AG10803 (cell line): ENCODE measurements at places on chromosomes 5 and 9.
A peak's percentile ranks its signal among the peaks of the same experiment; 100 is the strongest.

DNA sequence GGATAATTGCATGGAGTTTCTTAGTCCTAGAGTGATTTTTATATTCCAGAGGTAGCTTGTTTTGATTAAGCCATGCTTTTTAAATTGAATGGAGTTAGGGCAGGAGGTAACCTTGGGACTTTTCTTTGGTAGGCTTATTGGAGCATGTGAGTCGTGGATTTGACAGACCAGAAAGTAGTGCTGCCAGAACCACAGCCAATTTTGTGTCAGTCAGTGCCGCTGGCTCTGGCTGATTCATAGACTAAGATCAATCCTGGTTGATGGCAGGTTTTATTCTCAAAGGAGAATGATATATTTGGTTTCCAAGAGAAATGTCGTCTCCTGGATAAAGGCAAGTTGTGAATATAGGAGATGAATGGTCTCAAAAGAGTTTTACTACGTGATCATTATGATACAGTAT is 20.3 kb downstream of the RAI14 start:
- DNase-seq: no peak

GRCh38 chr9:90680534-90680933 is 37.9 kb upstream of the DIRAS2 start:
- DNase-seq: no peak

DNA sequence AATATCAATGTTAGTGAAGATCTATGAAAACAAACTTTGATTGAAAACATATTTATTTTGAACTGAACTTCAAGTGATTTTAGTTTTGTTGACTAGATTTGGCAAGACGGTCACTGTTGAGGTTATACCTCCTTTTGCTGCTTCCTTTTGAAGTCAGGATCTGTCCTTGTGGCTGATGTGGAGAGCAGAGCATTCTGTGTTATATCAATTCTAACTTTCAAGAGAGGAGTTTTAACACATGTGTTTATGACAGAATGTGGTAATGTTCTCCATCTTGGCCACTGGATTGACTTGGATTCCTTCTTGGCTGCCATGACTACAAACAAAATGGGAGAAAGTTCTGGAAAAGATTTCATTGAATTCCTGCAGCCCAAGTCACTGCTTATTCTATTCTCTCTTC is 104.0 kb upstream of the ACTBL2 start:
- no peak for DNase-seq

- DNase-seq: no peak
Measured at GRCh38 chr9:70105147-70105546, 61.5 kb downstream of the MAMDC2 start.

DNA sequence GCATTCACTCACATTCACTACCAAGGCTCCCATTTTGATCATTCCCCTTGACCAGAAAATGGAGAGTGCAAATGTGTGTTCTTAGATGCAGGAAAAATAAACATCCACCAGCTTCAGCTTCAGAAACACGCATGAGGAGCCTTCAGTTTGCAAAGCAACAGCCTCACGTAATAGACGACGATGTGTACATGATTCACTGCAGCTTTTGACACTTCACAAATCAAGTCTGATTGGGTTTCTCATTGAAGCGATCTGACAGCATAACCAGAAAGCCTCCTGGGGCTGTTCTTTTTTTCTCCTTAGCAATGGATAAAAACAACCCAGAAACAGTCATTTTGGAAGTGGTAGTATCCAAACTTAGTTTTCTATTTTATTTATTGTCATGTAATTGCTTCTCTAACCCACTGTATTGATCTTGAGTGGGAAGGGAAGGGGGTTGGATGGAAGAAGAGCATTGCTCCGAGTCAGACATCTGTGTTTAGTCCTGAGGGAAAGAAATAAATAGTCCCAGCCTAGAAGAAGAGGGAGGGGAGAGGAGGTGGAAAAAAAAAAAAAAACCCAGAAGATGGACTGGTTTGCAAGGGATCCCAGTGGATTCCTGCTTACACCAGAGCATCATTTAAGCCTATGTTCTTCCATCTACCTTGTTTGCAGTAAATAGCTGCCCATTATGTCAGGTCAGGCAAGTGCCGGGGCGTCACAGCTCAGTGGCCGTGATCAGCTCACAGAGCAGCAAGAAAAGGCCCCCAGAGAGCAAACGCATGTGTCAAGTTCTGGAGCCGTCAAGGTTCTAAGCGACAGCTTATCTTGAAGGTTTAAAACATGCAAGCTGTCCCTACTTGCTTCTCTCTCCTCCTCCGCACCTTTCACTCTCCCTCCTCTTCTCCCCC is 190.2 kb upstream of the SNX2 start:
- no peak for DNase-seq

DNA sequence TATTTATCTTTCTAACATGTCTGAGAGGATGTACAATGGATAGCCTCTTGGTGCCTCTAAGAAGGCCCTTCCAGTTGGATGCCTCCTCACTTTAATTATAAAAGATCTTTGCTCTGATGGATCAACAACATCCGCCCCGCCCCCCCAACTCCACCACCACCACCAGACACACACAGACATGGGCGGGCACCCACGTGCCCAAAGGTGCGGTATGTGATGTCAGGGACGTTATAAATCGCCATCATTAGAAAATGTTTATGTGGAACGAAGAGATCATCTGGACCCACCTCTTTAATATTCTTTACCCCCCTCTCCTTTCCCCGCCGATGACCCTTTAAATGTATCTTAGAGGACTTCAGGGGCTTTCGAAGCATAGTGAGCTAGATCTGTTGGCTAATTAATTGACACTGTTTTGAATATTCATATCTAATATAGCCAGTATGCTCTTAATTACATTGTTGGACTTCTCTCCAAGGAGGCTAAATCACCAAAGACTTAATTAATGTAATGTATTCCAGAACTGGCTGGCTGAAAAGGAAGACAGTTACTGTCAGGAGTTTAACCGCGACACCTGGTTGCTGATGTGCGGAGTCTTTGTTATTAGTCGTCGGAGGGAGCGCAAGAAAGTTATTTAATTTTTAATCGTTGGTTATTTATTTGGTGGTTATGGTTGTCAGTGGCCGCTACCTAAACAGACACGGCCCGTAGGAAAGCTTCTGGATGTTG is 6.1 kb upstream of the FOXB2 start:
- DNase-seq: no peak

DNA sequence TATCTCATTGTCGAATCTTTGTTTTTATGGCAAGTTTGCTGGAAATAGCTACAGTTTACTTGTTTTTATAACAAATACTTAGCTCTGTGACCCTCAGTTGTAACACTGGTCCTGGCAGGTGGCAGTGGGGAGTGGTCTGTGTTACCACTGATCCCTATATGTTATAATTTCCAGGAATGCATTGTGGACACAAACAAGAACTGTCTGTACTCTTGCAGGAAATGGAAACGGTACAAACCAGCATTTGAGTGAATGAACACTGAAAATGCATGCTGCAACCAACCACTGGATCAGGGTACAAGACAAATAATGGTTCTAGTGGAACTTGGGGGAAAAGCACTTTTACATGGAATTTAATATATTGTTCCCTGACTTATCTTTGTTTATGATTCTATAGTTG is 66.5 kb upstream of the PJA2 start:
- DNase-seq: no peak

DNA sequence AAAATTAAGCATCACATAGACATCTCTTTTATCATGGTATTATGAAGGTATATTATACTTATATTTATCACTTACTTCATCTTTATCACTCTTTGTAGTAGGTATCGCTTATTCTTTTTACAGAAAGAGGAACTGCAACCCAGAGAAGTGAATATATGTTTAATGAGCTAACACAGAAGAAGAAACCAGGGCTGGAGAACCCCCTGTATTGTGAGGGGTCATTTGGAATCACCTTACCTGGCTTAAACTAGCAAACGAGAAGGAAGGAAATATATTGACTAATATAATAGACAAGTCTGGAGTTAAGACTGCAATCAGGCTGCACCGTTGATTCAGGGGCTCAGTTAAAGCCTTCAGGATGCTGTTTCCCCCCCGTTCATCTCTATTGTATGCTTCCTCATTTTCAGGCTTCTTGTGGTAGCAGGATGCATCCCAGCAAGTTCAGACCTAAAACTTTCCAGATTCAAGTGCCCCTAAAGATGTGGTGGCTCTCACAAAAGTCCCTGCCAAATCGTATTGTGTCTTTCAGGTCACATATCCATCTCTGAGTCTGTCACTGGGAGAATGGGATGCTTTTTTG is 146.4 kb downstream of the GCNT1 start:
- DNase-seq: no peak

GRCh38 chr9:77440057-77440456 is 208.1 kb downstream of the GNA14 start:
- peak; percentile 66 for DNase-seq

- no peak for DNase-seq
Measured at GRCh38 chr9:132182314-132183091, 20.6 kb downstream of the NTNG2 start.

GRCh38 chr5:89546657-89547056 is 663.7 kb upstream of the MEF2C start:
- no peak for DNase-seq
